A673 (cell line): ENCODE measurements at places on chromosomes 16 and 17. TPM values are rescaled to one million over a fixed set of nuclear protein-coding genes. Genes with fewer than 3 reads are reported as not detected.
A peak's percentile ranks its signal among the peaks of the same experiment; 100 is the strongest.

GRCh38 chr16:13970708-13971422, 50.9 kb downstream of the ERCC4 start:
- H3K4me1 ChIP-seq: no peaks in the 10 kb centered on the region
- DNase-seq: no peak
- H3K4me3 ChIP-seq: no peak overlapping the region
- H3K27me3 ChIP-seq: no peaks in the 10 kb centered on the region

- H3K27ac ChIP-seq: no peak overlapping the region
- no peak overlapping the region for H3K4me3 ChIP-seq
- H3K27me3 ChIP-seq: no peaks in the 10 kb centered on the region
- DNase-seq: peak; percentile 25
- H3K36me3 ChIP-seq: no peaks in the 10 kb centered on the region
Observed at GRCh38 chr16:56202036-56202435, 10.7 kb downstream of the GNAO1 start.

KRT40 gene
- 0.98 and 1.1 TPM in 2 replicates for total RNA-seq

DNA sequence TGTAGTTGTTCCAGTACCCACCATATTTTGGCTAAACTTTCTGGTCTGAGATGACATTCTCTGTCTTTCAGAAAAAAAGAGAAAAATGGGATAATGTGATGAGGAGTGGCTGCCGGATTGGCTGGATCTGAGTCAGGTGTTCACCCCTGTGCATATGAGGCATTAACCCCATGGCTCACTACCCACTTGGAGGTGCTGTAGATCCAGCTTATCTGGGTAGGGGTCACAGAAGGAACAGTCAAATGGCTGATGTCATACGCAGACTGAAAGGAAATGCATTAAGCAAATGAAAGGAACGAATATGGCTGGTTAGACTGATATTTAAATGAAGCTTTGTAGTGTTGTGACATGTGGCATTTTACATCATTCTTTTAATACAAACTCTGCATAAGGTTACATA, 17.3 kb downstream of the MAP2K6 start:
- H3K4me1 ChIP-seq: peaks cover 30% of the 10 kb centered on the region
- no peaks in the 10 kb centered on the region for H3K27me3 ChIP-seq
- H3K4me3 ChIP-seq: no peak overlapping the region

GRCh38 chr16:57479976-57480753, 6.1 kb downstream of the DOK4 start:
- peak overlapping the region; percentile 49 for H3K4me3 ChIP-seq
- peaks cover 15% of the 10 kb centered on the region for H3K4me1 ChIP-seq
- no peaks in the 10 kb centered on the region for H3K27me3 ChIP-seq

P2RX5 gene
- total RNA-seq: 0.45 and 1.4 TPM in 2 replicates

GRCh38 chr17:63419949-63420867, 25.9 kb downstream of the CYB561 start:
- H3K4me3 ChIP-seq: no peak overlapping the region
- no peaks in the 10 kb centered on the region for H3K36me3 ChIP-seq
- no peaks in the 10 kb centered on the region for H3K27me3 ChIP-seq
- DNase-seq: no peak
- no peak overlapping the region for H3K27ac ChIP-seq
- H3K4me1 ChIP-seq: no peaks in the 10 kb centered on the region

DNA sequence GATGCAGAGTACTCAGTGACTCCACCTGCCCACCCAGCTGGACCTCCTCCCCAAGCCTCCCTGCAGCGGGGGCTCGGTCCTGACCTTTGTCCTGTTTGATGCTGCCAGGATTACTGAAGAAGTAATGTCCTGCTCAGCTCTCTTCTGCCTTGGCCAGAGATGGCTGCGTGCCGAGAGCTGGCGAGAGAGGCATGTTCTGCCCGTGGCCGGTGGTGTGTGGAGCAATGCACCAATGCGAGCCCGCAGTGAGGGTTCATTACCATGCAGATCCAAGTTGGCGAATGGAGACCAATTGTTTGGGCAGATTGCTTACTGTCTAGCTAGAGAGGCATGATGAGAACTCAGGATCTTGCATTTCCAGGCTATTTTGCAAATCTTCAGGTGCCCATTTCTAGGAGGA, 248.9 kb downstream of the ENGASE start:
- no peak overlapping the region for H3K4me3 ChIP-seq
- H3K4me1 ChIP-seq: no peaks in the 10 kb centered on the region
- peaks cover 97% of the 10 kb centered on the region for H3K27me3 ChIP-seq
- no peak overlapping the region for H3K27ac ChIP-seq
- H3K36me3 ChIP-seq: no peaks in the 10 kb centered on the region

GRCh38 chr17:8744086-8744785, 400 bp downstream of the CCDC42 start:
- DNase-seq: no peak
- H3K27me3 ChIP-seq: no peaks in the 10 kb centered on the region
- no peak overlapping the region for H3K4me3 ChIP-seq
- H3K36me3 ChIP-seq: no peaks in the 10 kb centered on the region
- H3K27ac ChIP-seq: no peak overlapping the region

- no peak overlapping the region for H3K4me3 ChIP-seq
- no peaks in the 10 kb centered on the region for H3K27me3 ChIP-seq
- no peaks in the 10 kb centered on the region for H3K4me1 ChIP-seq
- DNase-seq: no peak
- no peak overlapping the region for H3K27ac ChIP-seq
Observed at GRCh38 chr16:6250511-6250910, 1082.1 kb upstream of the RBFOX1 start.

DNA sequence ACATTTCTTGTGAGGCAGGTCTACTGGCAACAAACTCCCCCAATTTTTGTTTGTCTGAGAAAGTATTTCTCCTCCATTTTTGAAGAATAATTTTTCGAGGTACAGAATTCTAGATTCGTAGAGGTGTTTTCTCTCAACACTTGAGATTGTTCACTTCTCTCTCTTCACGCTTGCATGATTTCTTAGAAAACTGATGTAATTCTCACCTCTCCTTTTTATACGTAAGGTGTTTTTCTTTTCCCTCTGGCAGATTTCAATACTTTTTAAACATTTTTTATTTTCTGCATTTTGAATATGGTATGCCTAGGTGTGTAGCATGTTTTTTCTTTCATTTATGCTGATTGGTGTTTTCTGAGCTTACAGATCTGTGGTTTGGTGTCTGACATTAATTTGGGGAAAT, 201.5 kb upstream of the AXIN2 start:
- H3K36me3 ChIP-seq: no peaks in the 10 kb centered on the region
- DNase-seq: no peak
- no peaks in the 10 kb centered on the region for H3K27me3 ChIP-seq
- H3K4me1 ChIP-seq: no peaks in the 10 kb centered on the region

DNA sequence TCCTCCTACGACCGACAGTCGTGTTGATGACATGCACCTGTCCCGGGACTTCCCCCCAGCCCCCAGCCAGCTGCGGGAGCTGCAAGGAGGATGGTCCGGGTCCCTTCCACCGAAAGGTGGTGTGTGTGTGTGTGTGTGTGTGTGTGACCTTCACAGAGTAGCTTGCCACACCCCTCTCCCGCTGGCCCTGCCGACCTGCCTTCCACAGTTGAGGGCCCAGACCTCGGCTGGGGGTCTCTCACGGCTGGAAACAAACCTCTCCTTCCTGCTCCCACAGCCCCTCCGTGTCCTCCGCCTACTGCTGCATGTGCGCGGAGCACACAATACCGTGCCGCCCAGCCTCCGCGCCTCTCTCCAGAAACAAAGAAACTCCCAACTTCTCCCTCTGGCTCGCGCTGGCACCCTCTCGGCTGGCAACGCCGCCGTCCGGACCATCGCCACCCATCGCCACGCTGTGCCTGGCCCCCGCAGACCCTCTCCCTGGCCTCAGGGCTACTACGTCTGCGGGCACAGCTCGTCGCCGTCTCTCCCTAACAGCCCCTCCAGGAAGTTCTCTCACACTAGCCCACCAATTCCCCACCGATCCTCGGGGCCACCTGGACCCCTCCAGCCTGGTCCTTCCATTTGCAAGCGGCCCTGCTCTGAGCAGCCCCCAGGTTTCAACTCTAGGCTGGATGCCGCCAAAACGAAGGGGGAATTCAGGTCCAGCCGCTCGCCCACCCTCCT, 81.2 kb downstream of the TIMM22 start:
- H3K27me3 ChIP-seq: no peaks in the 10 kb centered on the region
- no peak overlapping the region for H3K4me3 ChIP-seq
- no peak overlapping the region for H3K27ac ChIP-seq
- DNase-seq: no peak

DNA sequence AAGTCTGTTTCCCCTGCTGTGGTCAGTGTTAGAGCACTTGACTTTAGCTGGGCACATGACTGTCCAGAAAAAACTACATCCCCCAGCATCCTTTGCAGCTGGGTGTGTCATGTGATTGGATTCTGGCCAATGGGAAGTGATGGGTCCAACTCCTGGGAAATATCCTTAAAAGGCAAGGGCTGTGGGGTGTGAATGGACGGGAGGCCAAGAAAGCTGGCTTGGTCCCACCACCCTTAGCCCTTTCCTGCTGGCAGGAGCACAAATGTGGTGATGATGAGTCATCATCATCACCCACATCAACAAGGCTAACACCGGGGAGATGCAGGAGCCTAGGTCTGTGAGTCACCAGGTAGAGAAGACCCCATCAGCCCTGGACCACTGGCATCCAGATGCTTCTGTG, 341.7 kb downstream of the C16orf95 start:
- DNase-seq: peak; percentile 43
- no peaks in the 10 kb centered on the region for H3K36me3 ChIP-seq
- H3K4me1 ChIP-seq: no peaks in the 10 kb centered on the region
- H3K4me3 ChIP-seq: no peak overlapping the region
- H3K27me3 ChIP-seq: no peaks in the 10 kb centered on the region
- no peak overlapping the region for H3K27ac ChIP-seq

DNA sequence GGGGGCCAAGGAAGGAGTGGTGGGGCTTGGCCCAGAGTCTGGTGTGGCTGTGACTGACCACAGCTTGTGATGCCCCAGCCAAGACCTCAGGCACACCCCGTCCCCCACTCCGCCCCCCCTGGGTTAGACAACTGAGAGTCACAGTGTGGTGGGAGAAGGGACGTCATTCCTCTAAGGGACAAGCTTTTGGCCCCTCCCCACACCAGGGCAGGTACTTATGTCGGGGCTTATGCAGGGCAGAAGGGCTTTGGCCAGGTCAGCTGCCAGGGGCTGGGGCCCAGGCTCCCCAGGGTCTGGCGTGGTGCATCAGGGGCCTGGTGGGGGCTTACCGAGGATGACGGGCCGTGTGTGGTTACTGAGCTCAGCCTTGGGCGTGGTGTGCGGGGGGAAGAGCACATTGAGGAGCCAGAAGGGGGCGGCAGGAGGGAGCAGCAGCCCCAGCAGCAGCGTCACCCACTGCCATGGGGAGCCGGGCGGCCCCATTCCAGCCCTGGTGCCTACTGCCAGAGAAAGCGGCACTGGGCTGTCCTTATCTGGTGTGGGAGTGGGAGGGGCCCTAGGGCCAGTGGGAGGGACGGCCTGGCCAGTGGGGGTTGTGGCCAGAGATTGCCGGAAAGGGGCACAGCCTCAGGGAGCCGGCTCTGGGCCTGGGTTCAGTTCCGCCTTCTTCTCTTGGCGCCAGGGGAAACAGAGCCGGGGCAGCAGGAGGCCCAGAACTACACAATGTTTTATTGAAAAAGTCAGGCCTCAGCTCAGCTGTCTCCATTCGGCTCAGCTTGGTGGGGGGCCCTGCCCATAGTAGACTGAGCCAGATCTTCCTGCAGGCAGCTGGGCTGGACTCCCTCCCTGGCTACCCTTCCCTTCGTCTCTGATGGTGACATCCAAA, at the start of gene LCAT:
Gene LCAT (minus strand): TSS at position 502 of the 886 bp plus-strand sequence. CDS start 19 bp downstream, at position 483.
- peaks cover 29% of the 10 kb centered on the region for H3K36me3 ChIP-seq
- H3K27ac ChIP-seq: peak within 1 kb of the TSS; percentile 50

GRCh38 chr16:583470-583814, 6.4 kb upstream of the RAB40C start:
- no peak overlapping the region for H3K4me3 ChIP-seq
- H3K27ac ChIP-seq: no peak overlapping the region
- DNase-seq: no peak
- no peaks in the 10 kb centered on the region for H3K36me3 ChIP-seq
- H3K27me3 ChIP-seq: no peaks in the 10 kb centered on the region

GRCh38 chr16:3015865-3016521, 2.0 kb downstream of the CLDN6 start:
- H3K27ac ChIP-seq: no peak overlapping the region
- H3K27me3 ChIP-seq: peaks cover 34% of the 10 kb centered on the region
- H3K36me3 ChIP-seq: no peaks in the 10 kb centered on the region
- DNase-seq: no peak
- H3K4me1 ChIP-seq: peaks cover 8% of the 10 kb centered on the region

DNA sequence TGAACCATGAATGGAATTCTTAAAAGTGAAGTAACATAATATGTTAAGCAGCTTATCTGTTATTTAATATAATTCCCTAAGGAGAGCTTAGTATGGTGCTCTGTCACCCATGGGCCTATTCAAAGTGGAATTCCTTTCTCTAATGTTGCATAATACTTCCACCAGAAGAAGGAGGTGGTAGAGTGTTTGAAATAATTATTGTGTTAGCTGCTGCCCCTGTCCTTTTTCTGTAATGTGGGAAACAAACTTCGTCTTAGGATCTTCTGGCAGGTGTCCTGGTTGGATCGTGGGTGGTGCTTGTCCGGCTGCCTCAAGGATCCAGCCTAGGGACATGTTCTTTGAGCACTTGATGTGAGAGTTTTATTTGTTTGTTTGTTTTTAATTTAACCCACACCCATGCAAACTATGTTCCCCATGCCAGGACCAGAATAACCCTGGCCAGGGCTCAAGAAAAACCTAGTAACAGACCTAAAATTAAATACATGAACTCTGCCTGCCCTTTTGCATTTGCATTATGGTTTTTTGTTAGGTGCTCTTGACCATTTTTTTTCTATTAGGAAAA, 46.1 kb downstream of the ZNRF1 start:
- H3K4me3 ChIP-seq: peak overlapping the region; percentile 9
- peak overlapping the region; percentile 32 for H3K27ac ChIP-seq
- no peaks in the 10 kb centered on the region for H3K36me3 ChIP-seq
- DNase-seq: peak; percentile 82

DNA sequence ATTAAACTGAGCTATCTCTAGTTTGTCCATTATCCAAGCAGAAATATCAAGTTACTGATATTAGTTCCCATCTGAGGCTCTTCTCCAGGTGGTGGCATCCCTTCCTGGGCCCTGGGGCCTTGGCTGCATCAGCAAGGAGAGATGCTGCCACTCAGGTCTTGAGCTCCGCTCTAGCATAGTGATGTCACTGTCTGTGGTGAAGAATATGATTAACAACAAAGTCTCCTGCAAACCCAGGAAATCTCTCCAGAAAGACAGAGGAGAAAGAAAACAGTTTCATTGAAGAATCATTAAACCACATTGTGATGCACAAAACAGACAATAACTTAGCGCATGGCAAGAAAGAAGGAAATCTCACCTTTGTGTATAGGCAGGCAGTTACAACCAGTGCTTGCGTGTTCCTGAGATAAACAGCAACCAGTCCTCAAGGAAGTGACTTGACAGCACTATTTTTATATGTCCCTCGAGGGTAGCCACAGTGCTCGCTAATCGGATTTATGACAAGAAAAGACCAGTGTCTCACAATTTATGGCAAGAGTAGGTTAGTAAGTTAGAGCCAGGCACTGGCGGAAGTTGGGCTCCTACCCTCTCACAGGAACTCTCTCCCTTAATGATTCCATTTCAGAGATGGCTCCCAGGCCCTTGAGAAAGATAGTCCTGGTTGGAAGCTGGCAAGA, 151.1 kb downstream of the AHSP start:
- peak overlapping the region; percentile 7 for H3K27ac ChIP-seq
- H3K4me1 ChIP-seq: peaks cover 16% of the 10 kb centered on the region
- H3K36me3 ChIP-seq: no peaks in the 10 kb centered on the region
- peak; percentile 88 for DNase-seq
- no peaks in the 10 kb centered on the region for H3K27me3 ChIP-seq

ARL17B gene
- 13.9 and 19.0 TPM in 2 replicates for total RNA-seq

HCRT gene
- total RNA-seq: not detected in 2 replicates

- H3K27ac ChIP-seq: peak overlapping the region; percentile 68
- H3K36me3 ChIP-seq: peaks cover 22% of the 10 kb centered on the region
- peak overlapping the region; percentile 38 for H3K4me3 ChIP-seq
- DNase-seq: peak; percentile 86
- H3K4me1 ChIP-seq: peaks cover 11% of the 10 kb centered on the region
Observed at GRCh38 chr17:75827308-75828075, 16.7 kb downstream of the UNC13D start.
